ENCODE measurements at places on chromosomes 7 and 10.

DNA sequence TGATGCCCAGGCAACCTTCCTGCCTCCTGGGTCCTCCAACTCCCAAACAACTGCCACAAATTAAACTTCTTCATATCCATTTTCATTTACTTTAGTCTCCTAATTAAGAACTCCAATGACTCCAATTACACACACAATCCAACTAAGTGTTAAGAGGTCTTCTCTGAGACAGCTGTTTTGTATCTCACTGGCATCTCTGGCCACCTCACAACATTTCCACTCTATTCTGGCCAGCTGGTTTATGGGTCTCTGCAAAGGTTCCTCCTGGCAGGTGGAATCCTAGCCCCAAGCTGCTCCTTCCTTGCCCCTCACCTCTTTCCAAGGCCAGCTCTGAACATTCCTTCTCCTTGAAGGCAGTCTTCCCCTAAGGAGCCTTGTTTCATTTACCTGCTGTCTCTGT lies 123.1 kb upstream of the HPS1 start:
- H3K36me3 ChIP-seq = no peaks in the 10 kb centered on the region
- no peak overlapping the region for H3K27ac ChIP-seq
- H3K4me3 ChIP-seq = no peak overlapping the region
- DNase-seq = no peak

DNA sequence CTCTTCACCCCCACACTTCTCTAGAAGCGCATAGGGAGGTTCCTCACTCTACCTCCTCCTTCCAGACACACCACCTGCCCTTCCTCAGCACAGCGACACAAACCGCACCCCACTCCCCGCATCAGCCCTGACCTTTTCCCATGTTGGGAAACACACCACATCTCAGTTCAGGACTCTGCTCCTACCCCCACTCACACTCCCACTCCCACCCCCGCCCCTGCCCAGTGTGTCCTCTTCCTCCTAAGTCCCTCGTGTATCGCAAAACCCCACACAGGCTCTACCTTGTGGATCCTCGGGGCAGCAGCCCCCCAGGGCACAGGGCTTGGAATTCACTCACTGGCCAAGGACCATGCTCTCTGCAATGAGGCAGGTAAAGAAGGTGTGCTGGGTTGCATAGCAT lies 4.2 kb upstream of the AOC1 start:
- no peaks in the 10 kb centered on the region for H3K4me1 ChIP-seq
- H3K27me3 ChIP-seq = peaks cover 12% of the 10 kb centered on the region
- H3K36me3 ChIP-seq = no peaks in the 10 kb centered on the region

DNA sequence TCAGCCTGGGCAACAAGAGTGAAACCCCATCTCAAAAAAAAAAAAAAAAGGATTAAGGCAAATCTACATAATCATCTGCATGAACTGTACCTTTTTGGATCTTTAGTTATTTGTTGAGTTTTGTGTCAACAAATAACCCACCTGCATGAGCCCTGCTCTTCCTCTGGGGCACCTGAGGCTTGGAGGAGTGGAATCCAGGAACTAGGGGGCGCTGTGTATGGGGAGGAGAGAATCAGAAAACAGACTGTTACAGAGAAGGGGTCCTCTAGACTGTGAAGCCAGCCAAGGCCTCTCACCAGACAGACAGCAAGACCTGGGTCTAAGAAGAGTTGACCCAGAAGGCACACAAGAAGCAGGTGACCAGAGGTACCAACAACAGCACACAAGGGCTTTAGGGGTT lies 682.8 kb upstream of the NRP1 start:
- H3K27ac ChIP-seq = no peak overlapping the region
- H3K27me3 ChIP-seq = no peaks in the 10 kb centered on the region
- no peak for DNase-seq

DNA sequence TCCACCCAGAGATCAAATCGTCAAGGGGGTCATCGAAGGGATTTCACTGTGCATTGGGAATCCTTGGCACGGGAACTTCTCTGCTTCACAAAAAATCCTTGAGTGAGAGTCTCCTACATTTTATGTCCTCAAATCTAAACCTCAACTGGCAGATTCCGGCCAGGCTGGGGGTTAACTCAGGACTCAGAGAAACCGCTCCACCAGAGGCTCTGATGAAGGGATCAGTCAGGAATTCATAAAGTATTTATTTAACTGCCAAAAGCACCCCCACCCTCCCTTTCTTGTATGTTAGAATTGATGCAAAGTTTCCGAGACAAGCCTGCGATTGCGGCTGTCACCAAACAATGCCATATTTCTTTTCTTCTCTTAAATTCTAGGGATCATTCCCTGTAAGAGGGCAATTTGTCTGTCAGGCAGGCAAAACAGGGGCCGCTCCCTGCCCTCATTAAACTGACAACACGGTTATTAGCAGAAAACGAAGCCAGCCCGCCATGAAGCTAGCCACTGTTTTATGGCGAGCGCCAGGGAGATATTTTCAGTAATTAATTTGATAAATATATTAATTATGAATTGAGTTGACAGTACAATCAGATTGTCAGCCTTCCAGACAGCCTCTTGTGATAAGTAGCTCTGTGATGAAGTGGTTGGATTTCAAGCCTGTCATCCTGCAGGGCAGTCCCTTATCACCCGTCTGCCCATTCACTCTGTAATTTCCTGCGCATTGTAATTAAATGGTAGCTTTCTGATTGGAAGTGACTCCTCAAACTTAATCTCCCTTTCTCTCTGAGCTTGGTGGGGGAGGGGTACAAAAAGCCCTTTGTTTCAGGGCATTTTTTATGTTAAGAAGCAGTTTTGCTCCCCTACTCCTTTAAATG lies 153.0 kb upstream of the GPR26 start:
- H3K36me3 ChIP-seq = no peaks in the 10 kb centered on the region
- no peak overlapping the region for H3K27ac ChIP-seq
- no peak for DNase-seq
- H3K4me3 ChIP-seq = no peak overlapping the region
- no peaks in the 10 kb centered on the region for H3K4me1 ChIP-seq

DNA sequence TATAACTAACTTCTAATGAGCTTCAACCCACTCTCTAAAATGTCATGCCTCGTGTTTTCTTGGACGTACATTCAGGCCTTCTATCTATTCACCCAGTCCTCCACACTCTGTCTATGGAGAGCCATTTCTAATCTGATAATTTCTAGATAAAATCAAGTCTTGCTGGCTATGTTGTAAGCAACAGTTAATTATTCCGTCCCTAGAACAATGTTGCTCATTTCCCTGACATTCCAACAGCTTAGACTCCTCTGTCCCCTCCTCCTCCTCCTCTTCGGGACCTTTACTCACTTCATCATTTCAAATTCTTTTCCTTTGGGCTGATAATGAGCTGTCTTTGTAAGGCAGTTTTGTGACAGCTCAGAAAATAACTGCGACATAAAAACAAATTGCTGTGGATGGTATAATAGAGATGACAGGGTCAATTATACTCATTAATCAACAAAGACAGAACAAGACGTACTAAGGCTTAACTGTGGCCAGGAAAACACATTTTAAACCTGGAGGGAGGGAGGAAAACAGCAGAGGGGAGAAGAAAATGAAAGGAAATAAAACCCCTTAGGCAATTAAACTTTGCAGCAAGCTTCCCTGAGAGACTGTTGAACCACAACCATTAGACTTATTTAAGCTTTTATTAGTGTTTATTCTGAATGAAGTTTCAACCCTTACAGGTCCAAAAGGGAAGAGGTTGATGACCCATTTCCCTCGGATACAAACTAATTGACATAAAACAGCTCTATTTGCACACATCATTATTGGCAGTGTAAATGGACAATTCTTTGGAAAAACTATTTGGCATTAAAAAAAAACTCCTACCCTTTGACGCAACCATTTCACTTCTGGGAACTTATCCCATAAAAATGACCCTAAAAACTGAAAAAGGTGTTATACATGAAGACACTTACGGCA lies 179.1 kb downstream of the SFMBT2 start:
- H3K27ac ChIP-seq = no peak overlapping the region
- DNase-seq = peak; percentile 24
- no peaks in the 10 kb centered on the region for H3K27me3 ChIP-seq

DNA sequence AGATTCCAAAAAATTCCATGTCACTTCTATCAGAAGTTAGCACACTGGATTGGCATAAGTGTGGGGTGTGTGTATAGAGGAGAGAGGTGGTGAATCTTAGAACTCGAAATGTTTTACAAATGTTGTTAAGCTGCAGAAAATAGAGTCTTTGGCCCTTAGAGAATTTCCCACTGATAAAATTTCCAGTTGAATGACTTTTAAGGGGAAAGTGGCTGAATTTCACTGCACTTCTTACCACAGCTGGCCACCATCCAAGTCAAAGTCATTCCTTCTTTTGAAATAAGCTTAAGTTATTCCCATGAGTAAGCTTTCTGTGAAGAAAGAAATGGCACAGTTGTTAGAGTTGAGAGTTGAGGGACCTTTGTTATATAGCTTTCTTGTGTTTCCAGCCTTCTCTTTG lies 13.9 kb downstream of the VCL start:
- no peaks in the 10 kb centered on the region for H3K27me3 ChIP-seq
- H3K27ac ChIP-seq = peak overlapping the region; percentile 65
- no peak overlapping the region for H3K4me3 ChIP-seq
- H3K36me3 ChIP-seq = no peaks in the 10 kb centered on the region

DNA sequence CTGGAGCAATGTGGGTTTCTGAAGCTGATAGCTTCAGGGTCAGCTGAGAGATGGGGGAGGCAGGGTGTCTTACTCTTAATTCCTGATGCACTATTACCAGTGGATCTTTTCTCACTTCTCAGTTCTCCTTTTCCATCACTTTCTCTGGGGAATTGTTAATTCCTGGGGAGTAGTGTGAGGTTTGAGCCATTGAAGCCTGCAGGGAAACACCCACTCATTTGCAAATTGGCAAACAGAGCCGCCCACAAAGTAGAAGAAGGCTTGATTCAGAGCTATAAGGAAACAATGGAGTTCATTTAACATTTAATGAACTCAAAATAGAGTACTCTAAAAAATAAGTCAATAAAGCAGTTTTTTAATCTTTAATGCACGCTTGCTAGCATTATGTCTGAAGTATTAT lies 4.3 kb upstream of the TECTB start:
- no peaks in the 10 kb centered on the region for H3K27me3 ChIP-seq
- H3K27ac ChIP-seq = no peak overlapping the region
- H3K4me1 ChIP-seq = no peaks in the 10 kb centered on the region
- no peaks in the 10 kb centered on the region for H3K36me3 ChIP-seq
- no peak overlapping the region for H3K4me3 ChIP-seq
- DNase-seq = no peak

- H3K27ac ChIP-seq = peak overlapping the region; percentile 55
- no peaks in the 10 kb centered on the region for H3K27me3 ChIP-seq
- no peak overlapping the region for H3K4me3 ChIP-seq
- no peak for DNase-seq
- H3K4me1 ChIP-seq = peaks cover 32% of the 10 kb centered on the region
- H3K36me3 ChIP-seq = no peaks in the 10 kb centered on the region
Observed at GRCh38 chr10:95476469-95477174, 84.5 kb downstream of the SORBS1 start.

DNA sequence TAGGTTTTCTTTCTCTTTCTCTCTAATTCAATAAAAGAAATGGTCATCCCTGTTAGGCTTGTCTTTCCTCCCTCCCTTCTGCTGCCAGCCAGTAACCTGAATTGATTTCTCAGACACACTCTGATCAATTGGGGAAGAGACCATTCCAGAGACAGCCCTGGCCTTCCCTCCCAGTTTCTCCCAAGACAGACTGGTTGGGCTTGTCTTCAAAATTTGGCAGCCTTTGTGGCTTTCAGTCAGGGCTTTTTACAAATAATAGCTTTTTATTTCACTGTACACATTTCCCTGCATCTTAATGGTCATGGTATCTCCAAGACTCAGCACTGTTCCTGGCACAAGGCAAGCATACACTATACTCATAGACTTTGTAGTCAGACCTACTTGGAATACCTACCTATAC lies 33.9 kb downstream of the BCAP29 start:
- no peaks in the 10 kb centered on the region for H3K4me1 ChIP-seq
- H3K4me3 ChIP-seq = no peak overlapping the region
- H3K27me3 ChIP-seq = no peaks in the 10 kb centered on the region

GRCh38 chr7:113199136-113199535 lies 80.8 kb upstream of the SMIM30 start:
- H3K4me3 ChIP-seq = no peak overlapping the region
- no peaks in the 10 kb centered on the region for H3K27me3 ChIP-seq
- H3K4me1 ChIP-seq = no peaks in the 10 kb centered on the region
- no peak for DNase-seq
- H3K36me3 ChIP-seq = no peaks in the 10 kb centered on the region
- H3K27ac ChIP-seq = no peak overlapping the region

DNA sequence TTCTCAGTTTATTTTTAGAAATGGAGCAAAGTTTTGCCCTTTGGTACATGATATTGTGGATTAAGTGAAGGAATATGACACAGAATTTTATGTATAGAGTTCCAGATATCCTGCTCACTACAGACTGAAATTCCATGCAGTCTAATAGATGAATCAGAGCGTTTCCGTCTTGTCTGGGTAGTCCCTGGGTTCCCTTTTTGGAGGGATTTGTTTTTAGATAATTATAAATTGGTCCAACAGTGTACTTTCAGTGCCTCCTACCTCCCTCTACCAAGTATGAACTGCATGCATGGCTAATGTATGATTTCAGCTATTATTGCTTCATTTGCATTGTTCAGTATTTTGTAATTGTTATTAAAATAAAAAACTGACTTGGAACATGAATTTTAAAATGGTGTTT lies 74.4 kb downstream of the SEPTIN7 start:
- no peaks in the 10 kb centered on the region for H3K36me3 ChIP-seq
- peaks cover 6% of the 10 kb centered on the region for H3K4me1 ChIP-seq
- no peak for DNase-seq
- H3K4me3 ChIP-seq = no peak overlapping the region
- H3K27ac ChIP-seq = no peak overlapping the region
